ENCODE measurements at places on chromosomes 3 and 15.

GRCh38 chr3:146189519-146190173 lies 28.7 kb upstream of the PLOD2 start:
- DNase-seq: no peak

DNA sequence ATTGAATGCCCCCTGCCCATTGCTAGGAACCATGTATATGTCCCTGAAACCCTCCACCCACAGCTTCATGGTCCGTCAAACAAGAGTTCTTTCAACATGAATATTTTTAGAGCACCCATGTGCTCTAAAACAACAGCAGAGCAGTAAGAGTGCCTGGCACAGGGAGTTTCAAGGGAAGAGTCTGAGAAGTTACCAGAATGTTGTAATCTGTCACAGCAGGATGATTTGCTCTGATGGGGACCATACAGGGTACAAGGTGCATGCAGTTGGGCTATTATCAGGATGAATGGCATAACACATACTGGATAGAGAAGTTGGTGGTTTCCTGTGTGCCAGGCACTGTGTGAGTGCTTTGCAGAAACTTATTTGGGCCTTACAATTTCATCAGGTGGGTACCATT lies 27.8 kb upstream of the FLNB start:
- DNase-seq: no peak

DNA sequence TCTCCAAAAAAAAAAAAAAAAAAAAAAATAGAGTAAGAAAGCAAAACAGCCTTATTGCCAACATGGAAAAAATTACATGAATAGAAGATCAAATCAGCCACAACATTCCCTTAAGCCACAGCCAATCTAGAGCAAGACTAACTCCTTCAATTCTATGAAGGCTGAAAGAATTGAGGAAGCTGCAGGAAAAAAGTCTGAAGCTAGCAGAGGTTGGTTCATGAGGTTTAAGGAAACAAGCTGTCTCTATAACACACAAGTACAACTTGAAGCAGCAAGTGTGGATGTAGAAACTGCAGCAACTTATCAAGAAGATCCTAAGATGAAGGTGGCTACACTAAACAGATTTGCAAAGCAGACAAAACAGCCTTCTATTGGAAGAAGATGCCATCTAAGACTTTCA lies 9.3 kb downstream of the PARL start:
- no peak for DNase-seq

- DNase-seq: no peak
These were observed 18.1 kb downstream of the ZBBX start for GRCh38 chr3:167361948-167362347.

- no peak for DNase-seq
These were observed 56.9 kb downstream of the TTBK2 start for GRCh38 chr15:42863572-42864239.

DNA sequence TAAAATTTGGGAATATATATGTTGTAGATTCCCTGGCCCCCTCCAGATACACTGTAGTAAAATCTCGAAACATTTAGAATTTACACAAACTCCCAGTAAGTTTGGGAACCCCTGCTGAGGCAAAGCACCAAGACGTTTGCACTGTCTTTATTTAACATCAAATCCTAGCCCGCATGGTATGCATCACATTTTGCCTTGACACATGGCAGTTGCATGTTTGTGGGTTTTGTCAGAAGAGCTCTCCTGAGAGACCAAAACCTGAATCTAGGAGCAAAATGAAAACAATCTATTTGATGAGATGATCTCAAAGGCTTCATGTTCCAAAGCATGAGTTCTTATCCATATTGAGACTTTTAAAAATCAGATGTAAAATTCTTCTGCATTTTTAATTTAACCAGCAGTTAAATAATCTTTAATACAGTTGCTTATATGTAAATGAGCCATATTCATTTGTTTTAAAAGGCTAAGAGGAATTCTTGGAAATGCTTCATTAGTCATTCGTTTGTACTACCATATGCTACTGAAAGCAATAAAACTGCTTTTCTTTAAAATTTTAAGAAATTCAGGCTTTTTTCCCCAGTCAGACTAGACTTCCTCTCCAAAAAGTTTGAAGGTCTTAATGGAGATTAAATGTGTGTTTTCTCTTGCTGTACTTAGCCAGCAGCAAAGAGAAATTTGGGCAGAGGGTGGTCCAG lies 105.2 kb upstream of the BOC start:
- no peak for DNase-seq

GRCh38 chr3:120550546-120550945 lies 45.6 kb upstream of the NDUFB4 start:
- no peak for DNase-seq

DNA sequence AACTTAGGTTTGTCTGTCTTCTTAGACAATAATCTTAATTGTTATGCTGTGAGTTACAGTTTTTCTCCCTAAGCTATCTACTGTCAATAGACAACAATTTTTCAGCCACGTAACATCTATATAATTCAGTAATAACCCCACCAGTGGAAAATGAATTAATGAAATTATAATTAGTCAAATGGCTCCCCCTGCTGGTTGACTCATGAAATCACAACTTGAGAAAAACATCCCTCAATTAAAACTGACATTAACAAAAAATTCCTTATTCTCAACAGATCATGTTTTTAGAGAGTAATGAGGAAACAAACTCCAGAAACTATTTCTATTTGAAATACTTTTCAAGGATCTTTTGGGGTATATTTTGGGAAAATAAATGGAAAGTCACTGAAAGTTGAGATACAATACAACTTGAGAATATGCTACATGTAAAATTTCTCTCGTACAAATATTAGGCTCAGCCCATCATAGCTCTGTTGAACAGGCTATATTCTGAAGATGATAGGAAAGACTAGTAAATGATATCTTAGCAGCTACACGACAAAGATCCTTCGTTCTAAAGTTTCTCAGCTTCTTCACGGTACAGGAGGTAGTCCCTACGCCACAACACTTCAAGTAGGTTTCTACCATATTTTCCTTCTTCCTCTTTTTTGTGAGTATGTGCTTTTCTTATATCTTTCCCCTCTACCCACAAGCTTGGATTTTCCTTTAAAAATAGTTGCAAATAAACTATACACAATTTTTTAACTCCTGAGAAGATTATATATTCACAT lies 20.7 kb downstream of the PPP1R2 start:
- no peak for DNase-seq

GRCh38 chr3:188440340-188440972 lies 286.5 kb downstream of the LPP start:
- no peak for DNase-seq

GRCh38 chr3:113110267-113110666 lies 101.1 kb upstream of the BOC start:
- DNase-seq: no peak

DNA sequence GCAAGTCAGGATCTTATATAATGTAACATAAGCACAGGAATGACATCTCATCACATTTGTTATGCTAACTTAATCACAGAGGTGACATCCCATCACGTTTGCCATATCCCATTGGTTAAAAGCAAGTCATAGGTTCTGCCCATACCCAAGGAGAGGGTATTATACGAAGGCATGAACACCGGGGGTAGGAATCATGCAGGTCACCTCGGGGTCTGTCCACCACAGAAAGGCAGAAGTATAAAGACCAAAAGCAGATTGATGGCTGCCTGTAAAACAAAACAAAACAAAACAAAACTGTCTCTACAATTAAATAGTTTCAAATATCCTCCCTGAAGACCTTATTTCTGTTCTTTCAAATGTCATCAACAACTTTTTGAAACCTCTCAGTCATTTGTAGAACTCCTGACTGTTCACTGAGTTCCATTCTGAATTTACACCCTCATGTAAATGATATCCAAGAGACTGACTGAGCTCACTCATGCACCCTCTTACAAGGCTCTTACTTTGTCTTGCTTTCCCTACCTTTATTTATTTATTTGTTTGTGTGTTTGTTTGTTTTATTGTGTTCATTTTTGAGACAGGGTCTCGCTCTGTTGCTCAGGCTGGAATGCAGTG lies 22.7 kb upstream of the ZNF639 start:
- DNase-seq: no peak

GRCh38 chr3:59189526-59189925 lies 139.7 kb upstream of the CFAP20DC start:
- DNase-seq: no peak

Data from type B pancreatic cell (in vitro differentiated cells).